Kidney epithelial cell (primary cell): ENCODE measurements at places on chromosomes 11 and 22. TPM values are rescaled to one million over a fixed set of nuclear protein-coding genes. Genes with fewer than 3 reads are reported as not detected.

PGR gene
- under 0.01 TPM in 2 replicates for total RNA-seq

SMIM35 gene
- total RNA-seq: not detected in 2 replicates

SLC22A8 gene
- not detected in 2 replicates for total RNA-seq

LGR4 gene
- 15.9 and 16.2 TPM in 2 replicates for total RNA-seq

OR8A1 gene
- total RNA-seq: not detected in 2 replicates

PRODH gene
- 1.9 and 5.2 TPM in 2 replicates for total RNA-seq

CD3E gene
- not detected in 2 replicates for total RNA-seq

ACTN3 gene
- total RNA-seq: not detected in 2 replicates
